ENCODE measurements at places on chromosomes 2 and 18.
A peak's percentile ranks its signal among the peaks of the same experiment; 100 is the strongest.

- no peak for DNase-seq
These were observed 133.4 kb downstream of the NDUFA10 start for GRCh38 chr2:239891698-239892097.

GRCh38 chr2:58350484-58350883 lies 109.4 kb upstream of the FANCL start:
- DNase-seq: no peak

GRCh38 chr2:34345030-34345429 lies 745.9 kb upstream of the FAM98A start:
- no peak for DNase-seq

DNA sequence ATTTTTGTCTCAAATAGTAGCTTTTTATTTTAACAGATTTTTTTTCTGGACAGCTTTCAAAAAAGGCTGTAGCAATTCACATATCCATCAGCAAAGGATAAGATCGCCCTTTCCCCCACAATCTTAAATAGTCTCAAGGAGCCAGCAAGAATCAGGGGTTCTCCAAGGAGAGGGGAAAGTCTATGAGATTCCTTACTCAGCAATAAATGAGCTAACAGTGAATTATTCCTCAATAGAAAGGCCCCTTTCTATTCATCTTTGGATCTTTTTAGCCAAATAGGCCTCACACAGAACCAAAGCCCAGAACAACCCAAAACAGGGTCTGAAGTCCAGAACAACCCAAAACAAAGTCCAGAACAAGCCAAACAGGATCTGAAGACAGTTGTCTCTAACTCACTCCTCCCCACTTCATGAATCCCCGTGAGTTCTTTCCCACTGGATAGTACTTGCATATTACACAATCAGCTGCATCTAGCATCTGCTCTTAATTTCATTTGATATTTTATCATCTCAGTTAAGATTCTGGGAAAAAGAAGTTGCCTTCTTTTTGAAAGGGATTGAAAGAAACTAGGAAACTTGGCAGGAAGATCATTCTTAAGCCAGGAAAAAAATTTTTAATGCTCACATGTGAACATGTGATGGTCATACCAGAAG lies 3.4 kb upstream of the DHRS9 start:
- DNase-seq: no peak

GRCh38 chr18:24068945-24069693 lies 54.6 kb downstream of the TTC39C start:
- DNase-seq: no peak

- DNase-seq: no peak
These were observed 207.8 kb downstream of the HDAC4 start for GRCh38 chr2:239192975-239193374.

DNA sequence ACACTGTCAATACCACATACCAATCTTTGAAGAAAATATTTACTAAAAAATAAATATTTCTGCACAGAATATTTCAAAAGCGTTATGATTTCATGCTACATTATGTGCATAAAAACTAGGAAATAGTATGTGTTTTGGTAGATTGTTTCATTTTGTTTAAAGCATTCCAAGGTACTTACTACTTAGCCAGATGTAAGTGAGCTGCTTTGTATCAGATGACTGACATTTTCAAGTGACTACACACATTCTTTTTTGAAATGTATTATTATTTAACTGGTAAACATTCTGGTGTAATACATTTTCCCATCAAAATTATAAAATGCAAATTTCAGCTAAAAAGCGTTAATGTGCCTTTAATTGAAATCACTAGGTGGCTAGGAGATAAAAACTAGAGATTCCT lies 21.5 kb downstream of the GCA start:
- DNase-seq: peak; percentile 0

- DNase-seq: no peak
These were observed 7.9 kb downstream of the SPR start for GRCh38 chr2:72895154-72895553.

GRCh38 chr18:65725251-65726050 lies 25.4 kb upstream of the CDH7 start:
- no peak for DNase-seq

GRCh38 chr2:118732432-118732831 lies 115.0 kb downstream of the EN1 start:
- DNase-seq: no peak
